ENCODE measurements at places on chromosomes 2 and 18.

- no peak for DNase-seq
Measured at GRCh38 chr2:134142341-134142738, 111.5 kb upstream of the MGAT5 start.

DNA sequence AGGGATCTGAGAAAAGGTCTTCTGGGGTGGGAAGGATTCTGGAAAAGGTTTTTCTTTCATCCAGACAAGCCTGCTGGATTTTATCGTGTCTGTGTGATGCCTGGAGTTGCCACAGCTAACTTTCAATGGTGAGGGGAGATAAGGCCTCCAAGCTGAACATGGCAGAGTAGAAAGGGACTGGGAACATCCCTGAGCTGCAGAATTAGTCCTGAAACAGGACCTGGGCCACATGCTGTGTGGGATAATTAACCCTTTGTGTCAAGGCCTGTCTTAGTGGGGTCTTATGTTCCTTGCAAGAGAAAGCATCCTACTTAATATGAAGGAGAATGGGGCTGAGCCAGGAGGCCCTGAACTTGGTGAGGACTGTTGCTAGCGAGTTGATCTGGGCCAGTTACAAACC, 66.4 kb downstream of the VSNL1 start:
- DNase-seq: no peak

DNA sequence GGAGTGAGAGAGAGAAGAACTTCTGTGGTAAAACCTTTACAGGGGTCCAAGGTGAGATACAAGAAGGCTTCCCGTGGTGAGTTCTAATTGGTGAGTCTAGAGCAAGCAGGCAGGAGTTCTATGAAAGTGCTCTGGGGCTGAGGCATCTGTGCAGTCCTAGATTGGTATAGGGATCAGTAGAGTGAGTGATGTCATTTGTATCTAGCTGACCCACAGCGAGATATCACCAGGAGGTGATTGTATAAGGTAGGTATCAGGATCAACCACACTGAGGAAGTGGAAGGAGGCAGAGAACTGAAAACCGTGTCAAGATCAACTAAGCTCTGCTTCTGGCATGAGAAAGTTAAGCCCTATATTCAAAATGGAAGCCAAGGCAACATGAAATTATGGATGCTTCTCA, 1648.9 kb upstream of the TMEFF2 start:
- no peak for DNase-seq

- DNase-seq: no peak
Measured at GRCh38 chr18:59921384-59921891, 21.6 kb downstream of the PMAIP1 start.

DNA sequence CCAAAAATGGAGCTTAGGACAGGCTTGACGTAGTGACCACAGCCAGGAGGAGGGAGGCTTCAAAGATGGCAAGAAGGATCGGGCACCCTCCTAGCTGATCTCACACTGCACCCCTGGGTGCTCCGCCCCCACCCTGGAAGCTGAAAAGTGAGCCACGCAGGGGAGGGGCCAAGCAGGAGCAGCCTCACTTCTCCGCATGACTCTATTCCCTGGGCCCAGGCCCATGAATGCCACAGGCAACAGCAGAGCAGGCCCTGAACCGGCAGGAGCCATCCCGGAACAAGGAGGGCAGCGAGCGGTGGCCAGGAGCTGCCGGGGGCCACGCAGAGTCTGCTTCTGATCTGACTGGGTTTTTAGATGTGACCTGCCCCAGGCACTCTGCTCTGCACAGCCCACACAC, 30.0 kb downstream of the BIN1 start:
- DNase-seq: no peak

GRCh38 chr2:28547223-28547860, 51.5 kb downstream of the PLB1 start:
- DNase-seq: no peak

All from neural crest cell (in vitro differentiated cells).